ENCODE measurements at places on chromosomes 5 and 9.
A peak's percentile ranks its signal among the peaks of the same experiment; 100 is the strongest.

- peak; percentile 82 for DNase-seq
These were observed 103.4 kb downstream of the PHF2 start for GRCh38 chr9:93679536-93680442.

- DNase-seq: no peak
These were observed 15.4 kb downstream of the SLC36A3 start for GRCh38 chr5:151288180-151288579.

DNA sequence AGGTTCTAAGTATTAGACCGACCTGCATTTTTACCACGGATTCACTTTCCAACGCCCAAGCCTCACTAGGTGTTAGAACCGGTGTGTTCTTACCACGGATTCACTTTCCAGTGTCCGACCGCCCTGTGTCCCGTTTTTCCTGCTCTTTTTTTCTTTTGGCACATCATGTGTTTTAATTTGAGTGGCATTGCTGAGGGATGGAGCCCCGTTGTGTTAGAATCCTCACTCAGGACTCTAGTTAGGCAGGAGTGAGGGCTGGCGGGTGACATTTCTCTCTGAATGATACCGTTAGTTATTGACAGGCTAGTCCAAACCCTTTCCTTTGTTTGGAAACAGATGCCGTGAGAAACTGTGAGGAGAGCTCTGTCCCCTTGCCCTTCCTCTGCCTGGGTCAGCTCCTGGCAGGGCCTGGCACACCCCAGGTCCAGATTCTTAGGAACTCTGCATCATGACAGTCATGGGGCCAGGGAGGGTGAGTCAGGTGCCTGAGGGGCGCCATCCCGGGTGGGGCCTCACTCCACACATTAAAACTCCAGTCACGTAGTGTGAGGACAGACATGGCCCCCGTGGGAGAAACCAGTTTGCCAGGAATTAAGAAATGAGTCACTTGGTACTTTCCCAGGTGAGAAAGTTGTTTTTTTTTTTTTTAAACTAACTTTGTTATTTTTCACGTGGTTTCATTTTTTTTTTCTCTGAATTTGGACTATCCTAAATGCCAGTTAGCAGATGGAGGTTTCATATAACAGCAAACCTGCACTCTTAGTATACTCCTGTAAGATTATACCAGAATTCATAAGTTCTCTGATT, 15.8 kb downstream of the EXOC3 start:
- DNase-seq: peak; percentile 65

GRCh38 chr9:7799944-7800285, 337 bp upstream of the DMAC1 start:
- no peak for DNase-seq

DNA sequence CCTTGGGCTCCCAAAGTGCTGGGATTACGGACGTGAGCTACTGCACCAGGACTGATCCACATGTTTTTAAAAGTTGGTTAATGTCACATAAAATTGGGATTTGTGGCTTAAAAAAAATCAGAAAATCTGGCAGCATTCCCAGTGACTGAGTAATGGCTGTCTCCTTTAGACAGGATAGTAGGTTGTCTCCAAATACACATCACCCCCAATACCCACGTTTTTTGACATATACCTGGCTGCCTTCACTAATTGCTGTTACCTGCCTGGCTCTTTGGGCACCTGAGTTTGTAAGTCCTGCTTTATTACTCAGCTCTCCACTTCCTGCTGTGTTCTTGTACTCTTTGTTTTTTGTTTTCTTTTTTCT, 84.8 kb downstream of the KDM4C start:
- DNase-seq: no peak

- no peak for DNase-seq
These were observed 80.6 kb upstream of the CPLX2 start for GRCh38 chr5:175790796-175791195.

DNA sequence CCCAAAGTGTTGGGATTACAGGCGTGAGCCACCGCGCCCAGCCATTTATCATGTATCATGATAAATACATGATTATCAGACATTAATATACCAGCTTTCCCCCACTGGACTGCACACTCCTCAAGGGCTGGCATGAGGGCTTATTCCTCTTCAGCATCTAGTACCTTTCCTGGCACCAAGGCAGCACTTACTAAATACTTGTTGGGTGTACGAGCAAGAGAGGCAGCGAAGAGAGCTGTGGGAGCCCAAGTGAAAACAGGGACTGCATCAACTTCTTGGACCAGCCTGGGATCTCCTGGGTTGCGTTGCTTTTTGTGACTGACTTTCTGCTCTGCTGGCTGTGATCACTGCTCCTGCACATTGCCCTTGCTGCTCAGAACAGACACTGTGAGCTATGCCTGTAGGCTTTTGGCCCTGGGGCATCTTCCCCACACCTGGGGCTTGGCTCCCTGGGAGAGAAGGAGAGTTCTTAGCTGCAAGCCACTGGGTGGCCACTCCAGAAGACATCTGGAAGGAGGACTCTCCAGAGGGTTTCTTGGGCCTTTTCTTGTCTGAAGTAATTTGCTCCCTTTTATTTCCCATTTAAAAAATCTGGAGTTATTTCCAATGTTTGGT, 224.3 kb downstream of the NR3C1 start:
- DNase-seq: no peak

DNA sequence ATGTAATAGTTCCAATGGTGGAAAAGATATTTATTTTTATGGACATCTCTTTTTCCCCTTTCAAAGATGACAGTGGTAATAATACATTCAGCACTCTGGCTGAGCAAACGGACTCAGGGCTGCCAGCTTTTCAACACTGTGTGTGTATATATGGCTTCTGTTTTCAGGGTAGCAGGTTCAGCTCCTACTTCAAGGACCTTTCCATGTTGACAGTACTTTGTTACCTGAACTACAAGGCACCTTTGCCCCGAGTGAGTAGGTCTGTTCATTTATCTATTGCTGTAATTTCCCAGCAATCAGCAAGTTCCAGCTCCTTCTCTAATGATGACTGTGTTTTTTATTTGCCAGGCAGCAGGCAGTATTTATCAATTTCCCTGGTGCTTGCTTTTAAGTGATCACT, 387.4 kb upstream of the KIF2A start:
- DNase-seq: no peak

- DNase-seq: no peak
These were observed 37.8 kb upstream of the NDFIP1 start for GRCh38 chr5:142070734-142071133.

DNA sequence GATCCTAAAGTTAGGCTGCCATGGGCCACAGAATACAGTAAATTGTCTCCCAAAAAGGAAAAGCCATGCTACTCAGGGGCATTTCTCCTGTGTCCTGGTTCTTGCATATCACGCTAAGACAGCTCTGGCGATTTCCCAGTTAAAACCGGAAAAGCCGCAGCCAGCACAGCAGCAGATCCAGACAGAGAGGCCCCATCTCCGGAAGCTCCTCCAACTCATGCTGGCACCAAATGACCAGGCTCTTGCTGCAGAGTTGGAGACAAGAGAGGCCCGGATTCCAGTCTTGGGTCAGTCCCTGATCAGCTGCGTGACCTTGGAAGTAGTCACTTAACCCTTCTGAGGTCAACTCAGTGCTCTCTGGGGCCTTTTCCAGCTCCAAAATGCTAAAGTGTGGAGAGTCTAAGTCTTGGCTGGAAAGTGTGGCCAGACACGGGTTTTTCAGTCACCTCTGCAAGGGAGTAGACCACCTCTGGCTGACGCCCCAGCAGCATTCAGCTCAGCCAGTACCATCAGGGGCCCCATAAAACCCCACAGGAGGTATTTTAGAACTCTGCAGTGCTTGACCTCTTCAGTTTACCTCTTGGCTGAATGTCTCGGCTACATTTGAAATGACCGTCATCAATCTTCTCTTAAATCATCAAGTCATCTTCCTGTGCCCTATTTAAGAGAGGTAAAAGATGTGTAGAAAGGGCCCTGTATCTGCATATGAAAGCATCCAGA, 16.2 kb downstream of the GDNF start:
- DNase-seq: no peak

DNA sequence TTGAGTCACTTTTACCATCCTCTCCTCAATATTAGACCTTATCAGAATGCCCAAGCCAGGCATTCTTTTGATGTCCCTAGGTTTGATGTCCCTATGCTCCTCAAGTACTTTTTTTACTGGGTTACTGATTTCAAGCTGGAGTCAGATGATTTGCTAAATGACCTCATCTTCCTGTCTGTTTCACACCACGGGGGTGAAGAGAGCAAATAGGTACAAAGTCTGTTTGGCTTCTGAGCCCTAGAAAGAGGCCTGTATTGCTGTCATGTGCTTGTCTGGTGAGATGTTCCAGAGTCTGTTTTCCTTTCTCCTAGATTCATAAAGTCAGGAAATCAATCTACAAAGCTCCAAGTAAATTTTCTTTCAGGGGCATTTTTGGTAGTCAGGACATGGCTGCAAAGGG, 12.7 kb upstream of the DAB2 start:
- no peak for DNase-seq

DNA sequence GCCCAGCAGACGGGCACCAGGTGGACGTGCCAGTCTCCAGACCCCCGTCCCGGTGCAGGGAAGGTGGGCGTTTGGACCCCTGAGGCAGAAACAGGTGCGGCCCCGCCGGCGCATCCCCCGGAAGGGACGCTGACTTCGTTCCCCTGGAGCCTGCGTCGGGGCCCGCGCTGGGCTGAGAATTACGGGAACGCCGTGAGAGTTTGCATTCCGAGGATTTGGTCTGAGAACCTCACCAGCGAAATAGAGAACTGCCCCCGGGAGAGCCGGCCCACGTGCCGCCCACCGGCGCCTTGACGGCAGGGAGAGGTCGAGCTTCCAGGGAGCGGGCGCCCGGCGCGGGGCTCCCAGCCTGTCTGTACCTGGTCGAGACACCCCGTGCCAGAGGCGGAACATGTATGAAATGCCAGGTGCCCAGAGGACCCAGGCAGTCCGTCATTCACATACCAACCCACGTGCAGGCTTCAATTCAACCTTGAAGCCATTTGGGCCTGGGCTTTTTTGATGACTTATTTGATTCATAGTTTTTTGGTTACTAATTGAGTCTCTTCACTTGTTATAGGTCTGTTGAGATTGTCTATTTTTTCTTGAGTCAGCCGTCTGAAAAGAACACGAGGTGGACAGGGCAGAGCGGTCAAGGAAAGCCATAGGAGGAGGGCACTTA, 877 bp upstream of the CAMSAP1 start:
- DNase-seq: peak; percentile 90

GRCh38 chr9:93058355-93059010, at the start of gene SUSD3:
SUSD3 (plus strand) TSS chr9:93058701; CDS start chr9:93058743, 42 bp downstream.
- no peak for DNase-seq

- no peak for DNase-seq
These were observed 25.3 kb downstream of the EFCAB9 start for GRCh38 chr5:172219296-172219695.

DNA sequence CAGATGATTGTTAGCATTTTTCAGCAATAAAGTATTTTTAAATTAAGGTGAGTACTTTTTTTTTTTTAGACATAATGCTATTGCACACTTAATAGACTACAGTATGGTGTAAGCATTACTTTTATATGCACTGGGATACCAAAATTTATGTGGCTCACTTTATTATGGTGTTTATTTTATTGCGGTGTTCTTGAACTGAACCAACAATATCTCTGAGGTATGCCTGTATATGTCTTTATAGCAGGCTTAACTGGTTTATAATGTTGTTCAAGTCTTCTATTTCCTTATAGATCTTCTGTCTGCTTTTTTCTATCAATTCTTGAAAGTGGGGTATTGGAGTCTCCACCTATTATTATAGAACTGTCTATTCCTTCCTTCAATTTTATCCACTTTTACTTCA, 18.0 kb downstream of the ZBTB43 start:
- DNase-seq: no peak

DNA sequence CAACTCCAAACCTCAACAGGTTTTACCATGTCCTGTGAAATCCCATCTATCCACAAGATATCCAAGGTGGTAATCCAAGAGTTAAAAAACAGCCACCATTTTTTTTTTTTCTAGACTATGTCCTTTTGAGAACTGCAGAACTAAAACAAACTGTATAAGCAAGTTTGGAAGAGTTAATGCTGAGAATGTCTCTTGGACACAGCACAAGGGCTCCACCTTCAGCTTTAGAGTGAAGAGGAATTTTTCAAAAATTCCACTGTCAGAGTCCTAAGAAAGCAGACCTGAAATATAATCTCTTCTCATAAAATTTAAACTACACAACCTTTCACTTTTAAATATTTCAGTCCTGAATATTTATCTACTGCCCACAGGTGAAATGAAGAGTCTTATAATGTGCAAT, 167.8 kb upstream of the CCNG1 start:
- no peak for DNase-seq

GRCh38 chr5:170522211-170523141, 18.7 kb downstream of the KCNIP1 start:
- DNase-seq: no peak

GRCh38 chr5:34490506-34491250, 165.4 kb upstream of the RAI14 start:
- DNase-seq: no peak

DNA sequence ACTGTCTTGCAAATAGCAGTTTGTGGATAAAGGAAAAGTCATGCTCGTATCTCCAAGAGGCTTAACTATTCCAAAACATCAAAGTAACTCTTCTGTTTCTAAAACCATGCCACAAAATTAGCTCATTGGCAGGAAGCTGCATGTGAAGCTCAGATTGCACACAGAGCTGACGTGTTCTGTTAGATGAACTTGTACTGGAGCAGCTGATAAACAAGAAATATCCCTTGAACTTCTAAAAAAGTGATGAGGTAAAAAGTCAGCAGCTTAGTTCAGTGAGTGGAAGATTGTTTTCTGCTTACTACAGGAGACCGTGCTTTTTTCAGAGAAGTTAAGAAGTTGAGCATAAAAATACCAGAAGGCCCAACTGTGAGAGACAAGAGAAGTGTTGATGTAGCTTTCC, 113.2 kb downstream of the SLC12A2 start:
- DNase-seq: no peak

Measured in mesenteric fat pad (tissue), 1 donor.